ENCODE measurements at places on chromosomes 5 and 9. TPM values are rescaled to one million over a fixed set of nuclear protein-coding genes. Genes with fewer than 3 reads are reported as not detected.

LRRTM2 gene
- total RNA-seq: 0.89 TPM

SCGB3A2 gene
- total RNA-seq: not detected

MLANA gene
- total RNA-seq: 0.05 TPM

C5orf63 gene
- 1.5 TPM for total RNA-seq

SH3GL2 gene
- not detected for total RNA-seq

FAM200C gene
- 4.8 TPM for total RNA-seq

Measured in smooth muscle cell of the umbilical artery (primary cell).